ENCODE measurements at places on chromosomes 7 and 10. TPM values are rescaled to one million over a fixed set of nuclear protein-coding genes. Genes with fewer than 3 reads are reported as not detected.

GIMAP1 gene
- total RNA-seq: not detected

WDFY4 gene
- not detected for total RNA-seq

DNA sequence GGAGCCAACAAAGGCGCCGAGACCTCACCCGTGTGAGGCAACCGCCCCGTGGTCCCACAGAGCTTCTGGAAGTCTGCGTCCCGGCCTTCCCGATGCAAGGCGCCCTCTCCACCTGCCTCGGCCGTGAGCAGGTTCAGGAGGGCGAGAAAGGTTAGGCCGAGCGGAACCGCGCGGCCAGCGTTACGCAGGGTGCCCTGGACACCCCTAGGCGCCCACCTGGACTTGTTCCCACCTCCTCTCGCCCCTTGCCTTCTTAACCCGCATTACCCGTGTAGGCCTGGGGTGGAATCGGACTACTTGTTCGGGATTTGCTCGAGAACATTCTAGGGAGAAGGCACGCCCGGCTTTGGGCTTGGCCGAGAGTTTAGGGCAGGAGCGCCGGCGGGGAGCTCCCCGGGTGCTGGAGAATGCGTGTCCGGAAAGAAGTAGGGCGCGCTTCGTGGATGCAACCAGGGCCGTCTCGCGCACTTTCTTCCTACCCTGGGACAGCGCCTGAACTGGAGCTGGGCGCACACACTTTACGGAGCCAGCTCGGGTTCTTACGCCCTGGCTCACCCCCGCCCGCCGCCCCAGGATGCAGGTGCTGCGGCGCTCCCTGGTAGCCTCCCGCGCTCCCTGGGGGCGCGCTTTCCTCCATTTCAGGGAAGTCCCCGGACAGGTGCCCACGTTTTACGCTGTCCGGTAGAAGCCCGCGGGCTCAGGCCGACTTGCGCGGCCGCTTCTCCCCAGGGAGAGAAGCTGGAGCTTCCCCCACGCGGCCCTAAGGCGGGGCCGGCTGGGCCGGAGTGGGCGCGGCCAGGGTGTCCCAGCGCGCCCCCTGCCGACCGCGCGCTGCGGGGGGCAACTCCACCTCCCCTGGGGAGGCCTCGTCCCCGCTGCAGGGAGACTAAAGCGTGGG is 74.5 kb downstream of the INSIG1 start:
- H3K4me1 ChIP-seq: peaks cover 18% of the 10 kb centered on the region
- H3K27me3 ChIP-seq: peaks cover 39% of the 10 kb centered on the region
- DNase-seq: no peak
- no peaks in the 10 kb centered on the region for H3K36me3 ChIP-seq

GRCh38 chr7:155172141-155172540 is 102.0 kb downstream of the HTR5A start:
- no peak for DNase-seq
- H3K27me3 ChIP-seq: peaks cover 7% of the 10 kb centered on the region
- H3K4me1 ChIP-seq: peaks cover 1% of the 10 kb centered on the region
- no peak overlapping the region for H3K27ac ChIP-seq
- peaks cover 10% of the 10 kb centered on the region for H3K36me3 ChIP-seq

- H3K4me3 ChIP-seq: no peak overlapping the region
- peaks cover 9% of the 10 kb centered on the region for H3K4me1 ChIP-seq
- DNase-seq: no peak
Measured at GRCh38 chr10:73818402-73818801, 7.0 kb upstream of the NDST2 start.

- no peak for DNase-seq
- H3K4me1 ChIP-seq: peaks cover 10% of the 10 kb centered on the region
- H3K4me3 ChIP-seq: no peak overlapping the region
- H3K27ac ChIP-seq: no peak overlapping the region
Measured at GRCh38 chr10:118823256-118823907, 68.6 kb upstream of the CACUL1 start.

GRCh38 chr7:156566812-156567549 is 73.6 kb upstream of the RNF32 start:
- peaks cover 5% of the 10 kb centered on the region for H3K4me1 ChIP-seq
- DNase-seq: no peak
- no peak overlapping the region for H3K27ac ChIP-seq
- no peaks in the 10 kb centered on the region for H3K27me3 ChIP-seq
- peaks cover 17% of the 10 kb centered on the region for H3K36me3 ChIP-seq
- H3K4me3 ChIP-seq: no peak overlapping the region

DNA sequence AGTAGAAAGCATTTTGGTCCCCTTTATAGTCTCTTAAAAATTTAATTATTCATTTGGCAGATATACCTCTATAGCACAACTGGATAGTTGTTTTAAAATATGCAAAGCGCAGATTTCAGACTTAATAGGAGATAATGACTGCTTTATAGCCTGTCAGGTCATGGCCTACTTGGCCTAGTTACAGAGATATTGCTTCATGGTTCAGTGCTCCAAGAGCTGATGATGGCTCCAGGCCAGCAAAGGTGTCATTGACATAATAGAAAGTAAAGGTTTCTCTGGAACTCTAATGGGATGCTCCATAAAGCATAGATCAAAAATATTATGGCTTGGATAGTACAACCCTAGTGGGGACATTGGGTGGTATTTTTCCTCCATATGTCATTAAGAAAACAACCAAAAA is 285.7 kb downstream of the NXPH1 start:
- H3K27ac ChIP-seq: no peak overlapping the region
- H3K4me3 ChIP-seq: no peak overlapping the region
- H3K36me3 ChIP-seq: no peaks in the 10 kb centered on the region
- no peaks in the 10 kb centered on the region for H3K27me3 ChIP-seq

DNA sequence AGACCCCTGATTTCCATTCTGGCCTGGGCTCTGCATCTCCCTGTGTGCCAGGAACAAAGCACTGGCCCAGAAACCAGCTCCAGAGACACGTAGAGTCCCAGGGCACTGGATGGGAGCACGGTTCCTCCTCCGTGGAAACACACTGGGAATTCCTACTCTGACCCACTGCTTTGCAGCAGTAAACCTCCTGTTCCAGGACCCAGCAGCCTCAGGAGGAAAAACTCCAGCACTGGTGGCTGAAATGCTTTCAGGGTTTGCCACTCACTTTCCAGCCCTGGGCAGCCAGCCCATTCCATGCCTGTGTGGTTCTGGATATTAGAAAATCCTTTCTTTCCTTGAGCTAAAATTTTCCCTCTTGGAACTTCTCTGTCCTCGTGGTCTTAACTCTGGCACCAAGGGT is 58.0 kb downstream of the FAM171A1 start:
- peak overlapping the region; percentile 72 for H3K27ac ChIP-seq
- DNase-seq: no peak
- H3K4me1 ChIP-seq: peaks cover 46% of the 10 kb centered on the region
- peaks cover 6% of the 10 kb centered on the region for H3K36me3 ChIP-seq
- peaks cover 5% of the 10 kb centered on the region for H3K27me3 ChIP-seq
